ENCODE measurements at places on chromosomes 16 and 17. TPM values are rescaled to one million over a fixed set of nuclear protein-coding genes. Genes with fewer than 3 reads are reported as not detected.

The TEX19 gene
- total RNA-seq, result 0.31 TPM

The MRTFB gene
- total RNA-seq, result 15.9 TPM

The RNF222 gene
- total RNA-seq, result not detected

The TGFB1I1 gene
- 44.8 TPM for total RNA-seq

The HSD3B7 gene
- total RNA-seq, result 14.8 TPM

The BCO1 gene
- total RNA-seq, result 1.0 TPM

The NFATC3 gene
- total RNA-seq, result 18.8 TPM

The LCAT gene
- total RNA-seq, result 10.9 TPM

The ZNF213 gene
- total RNA-seq, result 11.1 TPM

The PIMREG gene
- total RNA-seq, result 45.7 TPM

The TNFRSF17 gene
- total RNA-seq, result not detected

The PRRT2 gene
- 0.40 TPM for total RNA-seq

The MAPT gene
- 1.7 TPM for total RNA-seq

The SLC13A5 gene
- total RNA-seq, result 0.13 TPM

The PHOSPHO1 gene
- total RNA-seq, result 1.1 TPM

The GDPD1 gene
- 0.90 TPM for total RNA-seq

The OTOP2 gene
- 0.17 TPM for total RNA-seq

The CCL16 gene
- total RNA-seq, result not detected

The HYDIN gene
- 0.52 TPM for total RNA-seq

The PRSS21 gene
- 0.39 TPM for total RNA-seq

All from A549 treated with DMSO at 1 μM for 4 hours (cell line).